ENCODE measurements at places on chromosomes 2 and 18.

DNA sequence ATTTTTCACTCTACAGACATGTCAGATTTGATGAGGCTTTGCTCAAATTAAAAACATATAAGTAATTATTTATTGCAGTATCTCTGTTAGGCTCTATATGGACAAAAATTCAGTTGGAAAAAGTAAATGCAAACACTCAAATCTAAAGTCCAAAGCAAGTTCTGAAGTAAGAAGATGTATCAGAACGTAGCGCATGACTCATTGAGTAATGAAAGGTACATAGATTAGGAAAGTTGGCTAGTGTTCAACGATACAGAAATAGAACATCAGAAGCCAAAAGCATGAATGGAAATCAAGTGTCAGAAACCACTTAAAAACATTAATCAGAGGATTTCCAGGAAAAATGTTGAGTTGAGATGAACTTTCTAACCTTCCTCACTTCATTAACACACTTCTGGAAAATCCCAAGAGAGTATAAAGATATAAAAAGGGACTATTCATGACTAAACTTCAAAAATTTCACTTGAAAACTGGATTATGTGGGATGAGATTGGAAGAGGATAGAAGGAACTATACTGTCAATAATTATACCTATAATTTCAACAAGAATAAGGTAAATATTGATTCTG, 494.1 kb downstream of the LRRTM4 start:
- DNase-seq, result no peak

- DNase-seq, result no peak
Measured at GRCh38 chr2:152587187-152587947, 129.9 kb downstream of the PRPF40A start.

DNA sequence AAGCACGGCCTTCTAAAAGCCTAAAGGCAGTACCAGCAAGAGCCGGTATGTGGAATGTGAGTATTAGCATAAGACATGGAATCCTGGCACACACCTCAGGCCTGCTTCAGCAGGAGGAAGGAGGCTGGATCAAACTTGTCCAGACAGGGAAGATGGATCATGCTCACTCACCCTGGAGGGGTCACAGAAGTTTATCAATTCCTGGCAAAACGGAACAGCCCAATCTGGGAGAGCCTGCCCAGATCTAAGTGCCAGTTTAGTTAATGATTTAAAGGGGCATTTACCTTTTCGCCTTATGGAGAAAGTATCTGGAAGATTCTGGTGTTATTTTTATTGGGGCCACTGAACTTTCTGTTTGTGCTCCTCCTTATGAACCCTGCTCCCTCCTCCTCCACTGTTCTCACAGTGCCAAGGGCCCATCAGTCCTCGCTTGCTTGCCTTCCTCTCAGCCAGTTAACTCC, 58.3 kb upstream of the NFE2L2 start:
- no peak for DNase-seq

- DNase-seq, result no peak
Measured at GRCh38 chr2:125330133-125330532, 1305.0 kb downstream of the CNTNAP5 start.

DNA sequence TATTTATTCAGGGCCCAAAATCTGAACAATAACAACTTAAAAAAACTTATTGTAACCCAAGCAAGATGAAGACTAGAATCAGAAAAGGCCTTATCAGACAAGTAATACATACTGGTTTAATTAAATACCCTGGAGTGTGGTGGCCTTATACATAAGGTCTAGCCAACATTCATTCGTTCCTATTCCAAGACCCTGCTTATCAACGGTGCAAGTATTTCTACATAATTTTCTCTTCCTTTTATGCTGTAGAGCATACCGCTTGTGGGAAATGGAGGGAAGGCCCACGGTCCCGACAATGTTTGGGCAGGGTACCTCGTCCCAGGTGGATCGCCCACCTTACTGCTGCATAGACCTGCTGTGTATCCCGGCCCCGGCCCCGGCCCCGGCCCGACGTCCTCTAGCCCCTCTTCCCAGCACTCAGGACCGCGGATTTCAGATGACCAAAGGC, 708 bp downstream of the ZNF24 start:
- DNase-seq, result no peak

DNA sequence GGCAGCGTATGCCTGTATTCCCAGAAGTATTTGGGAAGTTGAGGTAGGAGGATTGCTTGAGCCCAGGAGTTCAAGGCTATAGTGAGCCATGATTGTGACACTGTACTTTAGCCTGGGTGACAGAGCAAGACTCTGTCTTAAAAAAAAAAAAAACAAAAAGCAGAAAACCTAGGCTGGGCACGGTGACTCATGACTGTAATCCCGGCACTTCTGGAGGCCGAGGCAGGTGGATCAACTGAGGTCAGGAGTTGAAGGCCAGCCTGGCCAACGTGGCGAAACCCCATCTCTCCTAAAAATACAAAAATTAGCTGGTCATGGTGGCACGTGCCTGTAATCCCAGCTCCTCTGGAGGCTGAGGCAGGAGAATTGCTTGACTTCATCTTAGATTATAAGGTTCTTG, 46.4 kb downstream of the MTA3 start:
- no peak for DNase-seq

- DNase-seq, result no peak
Measured at GRCh38 chr18:36392164-36392978, 94.9 kb downstream of the FHOD3 start.

- DNase-seq, result no peak
Measured at GRCh38 chr18:3457261-3457724, 7.3 kb downstream of the TGIF1 start.

DNA sequence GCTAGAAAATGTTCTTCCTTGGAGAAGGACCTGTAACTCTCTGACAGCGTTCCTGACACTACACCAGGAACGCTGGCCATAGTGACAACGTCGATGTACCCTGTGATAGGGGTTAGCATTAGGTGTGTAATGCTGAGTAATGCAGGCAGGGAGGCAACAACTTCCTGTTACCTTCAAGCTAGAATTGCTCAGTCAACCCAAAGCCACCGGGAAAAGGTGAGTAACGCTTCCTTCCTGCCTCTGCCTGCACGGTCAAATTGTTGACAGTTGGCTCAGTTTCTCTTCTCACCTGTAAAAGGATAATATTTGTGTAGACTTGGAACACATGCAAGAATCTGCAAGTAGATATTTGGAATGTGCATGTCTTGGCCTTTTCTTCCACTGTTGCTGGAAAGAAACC, 12.7 kb downstream of the FAM110C start:
- DNase-seq, result no peak

DNA sequence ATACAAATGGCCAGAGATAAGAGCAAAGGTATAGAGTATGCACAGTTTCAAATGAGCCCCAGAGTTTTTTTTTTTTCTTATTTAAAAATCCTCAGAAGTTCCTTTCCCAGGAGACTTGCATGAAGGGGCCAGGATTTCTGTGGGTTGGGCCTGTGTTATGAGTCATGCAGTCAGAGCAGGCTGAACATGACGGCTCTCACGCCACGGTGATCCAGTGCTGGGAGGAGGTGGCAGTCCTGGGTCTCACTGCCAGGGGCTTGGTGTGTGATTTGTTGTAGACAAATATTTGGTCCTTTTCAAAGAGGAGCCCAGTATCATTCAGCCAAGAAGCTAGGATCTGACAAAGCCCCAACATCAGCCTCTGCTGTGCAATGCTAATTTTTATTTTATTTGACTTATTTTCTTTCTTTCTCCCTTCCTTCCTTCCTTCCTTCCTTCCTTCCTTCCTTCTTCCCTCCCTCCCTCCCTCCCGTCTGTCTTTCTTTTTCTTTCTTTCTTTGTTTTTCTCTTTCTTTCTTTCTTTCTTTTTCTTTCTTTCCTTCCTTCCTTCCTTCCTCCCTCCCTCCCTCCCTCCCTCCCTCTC, 10.4 kb upstream of the KCNE4 start:
- DNase-seq, result no peak

GRCh38 chr2:7952046-7952745, 729.7 kb upstream of the ID2 start:
- DNase-seq, result no peak

DNA sequence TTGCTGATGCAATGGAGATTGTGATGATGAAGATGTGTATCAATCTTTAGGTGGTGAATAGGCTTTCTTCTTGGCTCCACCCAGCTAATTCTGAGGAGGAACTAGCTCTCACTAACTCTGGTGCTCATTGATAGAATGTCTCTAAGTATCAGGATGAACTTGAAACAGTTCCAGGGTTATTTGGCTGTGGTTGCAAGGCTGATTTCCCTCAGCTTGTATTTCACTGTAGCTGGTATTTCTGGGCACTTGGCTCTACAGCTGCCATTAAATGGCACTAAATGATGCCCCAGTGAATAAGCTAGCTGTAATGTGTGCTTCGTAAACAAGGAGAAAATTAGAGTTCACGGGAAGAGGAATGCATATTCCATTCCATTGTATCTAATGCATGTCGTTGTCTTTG, 241.2 kb downstream of the RPIA start:
- no peak for DNase-seq

- no peak for DNase-seq
Measured at GRCh38 chr2:28423856-28424605, 31.4 kb downstream of the FOSL2 start.

DNA sequence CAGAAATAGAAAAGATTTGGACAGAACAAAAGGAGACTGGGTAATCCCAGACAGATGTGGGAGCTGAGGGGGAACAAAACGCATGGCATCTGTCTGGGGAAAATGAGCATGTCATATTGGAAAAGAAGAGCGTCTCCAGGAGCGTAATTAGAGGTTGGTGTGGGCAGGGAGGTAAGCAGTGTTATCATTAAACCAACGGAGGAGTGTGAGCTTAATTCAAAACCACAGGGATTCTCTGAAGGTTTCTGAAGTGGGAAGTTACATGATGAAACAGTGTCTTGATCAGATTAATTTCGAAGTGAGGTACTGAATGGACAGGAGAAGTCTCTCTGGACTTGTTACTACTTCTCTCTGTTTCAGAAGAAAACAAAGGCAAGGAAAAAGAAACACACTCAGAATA, 53.3 kb downstream of the DTNB start:
- DNase-seq, result no peak

DNA sequence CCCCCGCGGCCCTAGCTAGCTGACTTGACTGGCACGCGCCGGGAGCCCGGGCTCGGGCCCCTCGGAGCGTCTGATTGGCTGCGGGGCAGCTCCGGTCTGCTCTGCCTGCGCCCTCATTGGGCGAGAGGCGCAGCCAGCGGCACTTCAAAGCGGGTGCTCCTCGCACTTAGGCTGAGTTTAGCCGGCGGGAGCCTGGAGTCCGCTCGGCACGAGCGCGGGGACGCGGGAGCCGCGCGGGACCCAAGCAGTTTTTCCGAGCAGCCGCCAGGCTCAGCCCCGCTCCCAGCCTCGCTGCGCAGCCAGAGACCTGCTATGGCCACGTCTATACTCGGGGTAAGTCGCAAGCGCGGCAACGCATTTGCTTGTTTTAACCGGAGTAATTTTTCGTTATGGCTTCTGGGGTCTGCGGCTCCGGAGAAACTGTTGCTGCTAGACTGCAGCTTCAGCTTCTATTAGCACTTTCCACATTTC, at the start of gene SP9:
Gene SP9 (plus strand): TSS at position 174 of the 471 bp plus-strand sequence. CDS start 139 bp downstream, at position 313.
- no peak for DNase-seq

DNA sequence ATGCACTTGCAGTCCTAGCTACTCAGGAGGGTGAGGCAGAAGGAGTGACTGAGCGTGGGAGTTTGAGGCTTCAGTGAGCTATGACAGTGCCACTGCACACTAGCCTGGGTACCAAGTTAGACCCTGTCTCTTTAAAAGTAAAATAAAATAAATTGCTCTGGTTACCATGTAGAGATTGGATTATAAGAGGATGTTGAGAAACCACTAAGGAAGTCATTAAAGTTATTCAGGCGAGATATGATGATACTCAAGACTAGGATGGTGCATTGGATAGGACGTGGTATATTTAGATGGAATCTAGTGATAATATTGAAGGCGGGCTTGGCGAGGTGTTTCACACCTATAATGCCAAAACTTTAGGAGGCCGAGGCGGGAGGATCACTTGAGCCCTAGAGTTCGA, 50.6 kb downstream of the BMPR2 start:
- DNase-seq, result no peak

GRCh38 chr2:188292348-188293239, 920 bp downstream of the GULP1 start:
- DNase-seq, result peak; percentile 29

- DNase-seq, result peak; percentile 7
Measured at GRCh38 chr18:7946734-7947377, 379.7 kb downstream of the PTPRM start.

DNA sequence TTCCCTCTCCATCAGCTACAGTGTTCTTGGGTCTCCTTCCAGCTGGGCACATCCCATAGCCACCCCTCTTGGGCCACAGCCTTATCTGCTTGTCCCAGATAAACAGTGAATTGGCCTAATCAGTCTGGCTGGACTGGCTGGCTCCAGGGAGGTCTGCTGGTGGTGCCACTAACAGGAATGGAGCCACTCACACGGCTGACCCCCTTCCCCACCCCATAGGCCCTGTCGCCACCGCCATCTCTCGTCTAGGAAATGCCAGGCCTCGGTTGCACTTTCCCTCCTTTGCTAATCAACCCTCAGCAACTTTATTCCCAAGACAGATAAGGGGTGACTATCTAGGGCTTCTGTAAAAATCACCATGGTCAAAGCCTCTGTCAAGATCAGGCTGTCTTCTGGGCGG, 23.0 kb upstream of the TNP1 start:
- DNase-seq, result no peak

DNA sequence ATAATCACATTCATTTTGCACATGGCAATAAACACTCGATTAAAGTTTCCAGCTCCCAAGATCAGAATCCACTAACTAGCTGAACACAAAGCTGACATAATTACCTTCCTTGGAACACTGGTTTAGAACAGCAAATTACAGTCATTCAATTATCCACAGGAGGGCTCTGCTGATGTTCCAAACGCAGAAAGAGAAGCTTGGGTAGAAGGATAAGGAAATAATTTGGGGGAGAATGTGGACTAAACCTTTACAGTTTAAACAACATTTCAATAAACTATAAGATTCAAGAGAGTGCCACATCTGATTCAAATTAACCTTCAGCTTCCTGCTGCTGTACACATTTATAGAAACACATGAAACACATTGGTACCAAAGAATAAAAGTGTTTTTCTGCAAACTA, 67.8 kb upstream of the ARL4C start:
- DNase-seq, result peak; percentile 93

- no peak for DNase-seq
Measured at GRCh38 chr2:21022792-21023367, 21.0 kb downstream of the APOB start.

- DNase-seq, result no peak
Measured at GRCh38 chr2:209771474-209772289, at the start of gene UNC80. Gene UNC80, plus strand, starts transcription at chr2:209771832. Its CDS starts 241 bp downstream, at chr2:209772073.

- no peak for DNase-seq
Measured at GRCh38 chr18:22521026-22521707, 103.5 kb upstream of the CTAGE1 start.

GRCh38 chr2:148533004-148533403, 111.5 kb upstream of the EPC2 start:
- DNase-seq, result no peak

DNA sequence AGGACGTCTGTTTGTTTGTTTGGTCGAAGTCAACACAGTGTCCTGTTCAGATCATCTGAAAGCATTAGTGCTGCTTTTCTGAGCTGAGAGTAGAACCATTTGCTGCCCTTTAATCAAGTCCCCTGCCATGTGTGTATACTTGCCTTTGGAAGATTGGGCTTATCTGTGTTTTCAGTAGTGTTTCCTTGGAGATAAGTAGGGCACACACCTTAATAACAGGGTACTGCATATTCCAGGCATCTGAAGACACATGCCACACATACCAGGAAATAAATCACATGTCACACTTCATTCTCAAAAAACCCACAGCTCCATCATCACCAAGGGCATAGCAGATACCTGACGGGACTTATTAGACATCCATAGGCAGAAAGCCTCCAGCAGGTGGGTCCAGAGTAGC, 157.4 kb downstream of the SOX11 start:
- DNase-seq, result no peak

Measured in NCI-H2081 treated with DMSO at 0.1 percent for 48 hours (cell line).